ENCODE measurements at places on chromosomes 13 and 19. TPM values are rescaled to one million over a fixed set of nuclear protein-coding genes. Genes with fewer than 3 reads are reported as not detected.

GRCh38 chr13:49435992-49436391 is 7.9 kb downstream of the CAB39L start:
- DNase-seq: no peak

- no peak for DNase-seq
Measured at GRCh38 chr13:113086031-113086750, 19.4 kb upstream of the F7 start.

DNA sequence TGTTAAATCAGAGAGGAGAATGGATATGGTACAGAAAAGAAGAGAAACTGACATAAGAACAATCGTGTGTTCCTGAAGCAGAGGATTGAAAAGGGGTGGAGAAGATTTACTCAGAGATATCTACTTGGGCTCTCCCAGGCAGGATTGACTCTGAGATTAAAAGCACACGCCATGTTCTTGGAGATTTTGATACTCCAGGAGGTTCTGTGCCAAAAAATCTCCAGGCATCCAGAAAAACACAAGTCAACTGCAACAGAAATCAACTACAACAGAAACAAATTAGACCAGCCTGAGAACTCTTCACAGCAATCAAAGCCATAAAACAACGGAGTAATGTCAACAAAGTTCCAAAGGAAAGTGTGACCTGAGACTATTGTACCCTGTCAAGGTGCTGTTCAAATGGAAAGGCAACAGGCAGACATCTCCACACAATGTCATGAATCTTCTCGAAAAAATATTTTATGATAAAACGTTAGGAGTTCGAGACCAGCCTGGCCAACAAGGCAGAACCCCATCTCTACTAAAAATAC is 104.2 kb downstream of the UBL3 start:
- DNase-seq: no peak

- DNase-seq: no peak
Measured at GRCh38 chr13:54449922-54450321, 1421.3 kb downstream of the OLFM4 start.

DNA sequence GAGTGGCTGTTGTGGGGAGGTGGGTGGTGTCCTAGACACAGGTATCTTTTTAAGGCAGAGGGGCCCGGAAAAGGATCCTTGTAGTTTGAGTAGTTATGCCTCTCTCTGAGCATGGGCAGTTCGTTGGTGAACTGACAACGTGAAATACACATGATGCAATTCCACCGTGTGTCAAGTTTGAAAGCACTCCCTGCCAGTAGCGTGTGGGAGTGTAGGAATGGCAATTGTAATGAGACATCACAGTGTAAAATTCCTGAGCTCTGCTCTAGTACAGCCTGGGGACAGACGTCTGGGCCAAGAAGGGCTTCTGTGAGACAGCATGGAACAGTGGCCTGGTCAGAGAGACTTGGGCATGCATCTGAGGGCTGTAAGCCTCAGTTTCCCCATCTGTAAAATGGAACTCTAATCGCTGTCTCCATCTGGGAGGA is 10.4 kb upstream of the ASF1B start:
- DNase-seq: no peak

DNA sequence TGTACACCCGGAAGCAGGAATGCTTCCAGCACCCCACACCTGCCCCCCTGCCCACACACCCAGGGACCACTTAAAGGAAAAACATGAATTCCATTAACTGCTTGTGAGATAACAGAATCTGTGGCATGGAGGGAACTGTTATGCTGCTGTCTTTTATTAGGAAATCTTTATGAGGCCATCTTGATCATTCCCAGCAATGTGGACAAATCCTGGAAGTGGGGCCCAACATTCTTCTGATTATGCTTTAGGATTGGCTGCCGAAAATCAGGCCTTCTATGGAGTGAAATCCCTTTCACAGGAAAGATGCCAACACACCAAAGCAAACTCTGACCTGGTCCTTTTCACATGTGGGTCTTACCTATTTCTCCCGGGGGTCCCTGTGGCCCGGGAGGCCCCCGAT is 114.5 kb downstream of the COL4A1 start:
- DNase-seq: no peak

DNA sequence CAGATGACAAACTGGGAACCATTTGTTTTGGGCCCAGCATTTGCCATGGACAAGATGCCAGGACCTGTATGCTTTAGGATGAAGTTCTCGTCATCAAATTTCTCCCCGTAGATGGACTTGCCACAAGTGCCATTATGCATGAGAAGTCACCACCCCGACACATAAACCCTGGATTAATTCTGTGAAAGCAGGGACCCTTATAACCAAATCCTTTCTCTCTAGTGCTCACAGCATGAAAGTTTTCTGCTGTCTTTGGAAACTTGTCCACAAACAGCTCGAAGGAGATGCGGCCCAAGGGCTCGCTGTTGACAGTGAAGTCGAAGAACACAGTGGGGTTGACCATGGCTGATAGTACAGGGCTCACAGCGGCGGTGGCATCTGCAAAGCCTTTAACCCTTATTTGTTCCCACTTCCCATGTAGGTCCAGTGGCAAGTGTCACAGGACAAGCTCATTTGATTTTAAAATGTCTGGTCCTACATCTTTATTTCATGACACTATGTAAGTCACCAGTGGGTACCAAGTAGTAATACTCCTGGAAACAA is 75.2 kb upstream of the MIR17HG start:
- DNase-seq: no peak

The CEACAM21 gene
- 38.4 TPM for total RNA-seq

The PTGIR gene
- total RNA-seq: 47.1 TPM

The TMC4 gene
- total RNA-seq: 0.63 TPM

The KLHL1 gene
- not detected for total RNA-seq

The NDUFS7 gene
- total RNA-seq: 107 TPM

The YIPF2 gene
- total RNA-seq: 47.0 TPM

The DPP9 gene
- 61.0 TPM for total RNA-seq
